Progenitor cell of endocrine pancreas (in vitro differentiated cells): ENCODE measurements at places on chromosomes 3 and 15. TPM values are rescaled to one million over a fixed set of nuclear protein-coding genes. Genes with fewer than 3 reads are reported as not detected.

ANKRD63 gene
- total RNA-seq = not detected in 2 replicates

- no peak overlapping the region for H3K27ac ChIP-seq
- peaks cover 3% of the 10 kb centered on the region for H3K36me3 ChIP-seq
- H3K4me3 ChIP-seq = no peak overlapping the region
- H3K4me1 ChIP-seq = peaks cover 9% of the 10 kb centered on the region
- H3K27me3 ChIP-seq = no peaks in the 10 kb centered on the region
Observed at GRCh38 chr3:133487920-133488540, 85.5 kb upstream of the CDV3 start.

GRCh38 chr15:62940093-62940754 lies 102.3 kb upstream of the TPM1 start:
- no peak for DNase-seq
- H3K27me3 ChIP-seq = peaks cover 30% of the 10 kb centered on the region
- H3K4me1 ChIP-seq = peaks cover 11% of the 10 kb centered on the region
- H3K36me3 ChIP-seq = no peaks in the 10 kb centered on the region
- no peak overlapping the region for H3K4me3 ChIP-seq
- no peak overlapping the region for H3K27ac ChIP-seq

ECE2 gene
- not detected in 2 replicates for total RNA-seq

DNA sequence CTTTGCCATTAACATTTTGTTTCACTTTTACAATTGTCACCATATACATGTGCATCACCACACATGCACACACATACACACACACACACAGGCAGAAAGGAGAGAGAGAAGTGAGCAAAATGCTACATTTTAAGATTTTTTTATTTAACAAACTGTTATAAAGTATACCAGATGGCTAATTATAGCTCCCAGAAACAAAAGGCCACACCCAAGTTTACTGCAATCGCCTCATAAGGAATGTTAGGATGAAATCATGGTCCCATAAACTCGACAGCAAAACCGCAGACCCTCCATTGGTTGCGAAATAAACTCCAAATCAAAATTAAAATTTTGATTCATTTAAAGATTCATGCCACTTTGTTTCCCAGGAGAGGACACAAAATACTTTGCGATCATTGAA lies 16.1 kb upstream of the C15orf61 start:
- no peaks in the 10 kb centered on the region for H3K36me3 ChIP-seq
- H3K27me3 ChIP-seq = no peaks in the 10 kb centered on the region
- no peak overlapping the region for H3K27ac ChIP-seq

CLRN1 gene
- not detected in 2 replicates for total RNA-seq
